Cerebellar nuclear complex (tissue), 1 donor: ENCODE measurements at places on chromosomes 13 and 19.

- DNase-seq: no peak
These were observed 13.6 kb upstream of the ZNF610 start for GRCh38 chr19:52322429-52322828.

DNA sequence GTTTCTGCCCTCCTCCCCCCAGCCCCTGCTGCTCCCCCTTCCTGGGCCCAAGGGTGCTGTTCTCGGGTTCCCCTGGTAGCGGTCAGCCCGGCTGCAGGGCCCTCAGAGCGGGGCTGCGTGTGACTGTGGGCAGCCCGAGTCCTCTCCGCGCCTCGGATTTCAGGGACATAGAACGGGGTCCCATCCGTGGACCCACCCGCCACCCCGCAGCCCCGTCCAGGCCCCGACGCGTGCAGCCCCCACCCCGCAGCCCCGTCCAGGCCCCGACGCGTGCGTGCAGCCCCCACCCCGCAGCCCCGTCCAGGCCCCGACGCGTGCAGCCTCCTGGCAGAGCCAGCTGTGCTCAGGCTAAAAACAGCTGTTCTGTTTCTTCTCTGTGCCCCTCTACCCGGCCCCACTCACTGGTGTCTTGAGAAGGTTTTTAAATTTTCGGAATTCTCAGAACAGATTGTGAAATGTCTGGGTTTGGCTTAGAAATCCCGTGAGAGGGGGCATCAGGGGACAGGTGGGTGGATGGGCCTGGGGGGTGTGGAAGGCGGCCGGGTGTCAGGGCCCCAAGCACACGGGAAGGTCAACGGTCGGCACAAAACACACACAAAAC lies 5.5 kb upstream of the PRTN3 start:
- no peak for DNase-seq

GRCh38 chr13:66751691-66752090 lies 478.4 kb downstream of the PCDH9 start:
- no peak for DNase-seq

GRCh38 chr19:3576696-3577443 lies 4.1 kb downstream of the HMG20B start:
- DNase-seq: no peak

GRCh38 chr13:44051405-44051804 lies 171.7 kb downstream of the LACC1 start:
- no peak for DNase-seq

GRCh38 chr13:85896516-85897450 lies 97.6 kb upstream of the SLITRK6 start:
- DNase-seq: no peak

- DNase-seq: no peak
These were observed 159.0 kb upstream of the IRS2 start for GRCh38 chr13:109945206-109945960.

DNA sequence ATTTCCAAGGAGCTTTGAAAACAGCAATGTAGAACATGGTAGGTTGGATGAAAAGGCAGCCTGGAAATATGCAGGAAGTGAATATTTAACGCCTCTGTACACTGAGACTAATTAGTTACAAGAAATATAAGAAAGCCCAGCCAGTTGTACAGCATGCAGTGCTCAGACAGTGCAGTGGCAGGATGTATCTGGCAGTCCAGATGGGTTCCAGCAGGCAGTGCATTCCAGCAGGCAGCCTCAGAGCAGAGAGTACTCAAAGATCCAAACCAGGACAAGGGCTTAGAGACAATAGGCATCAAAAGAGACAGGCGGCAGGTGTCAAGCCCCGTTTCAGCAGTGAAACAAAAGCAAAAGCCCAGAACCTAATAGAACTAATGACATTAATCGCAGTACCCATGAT lies 2776.3 kb downstream of the PCDH9 start:
- no peak for DNase-seq

DNA sequence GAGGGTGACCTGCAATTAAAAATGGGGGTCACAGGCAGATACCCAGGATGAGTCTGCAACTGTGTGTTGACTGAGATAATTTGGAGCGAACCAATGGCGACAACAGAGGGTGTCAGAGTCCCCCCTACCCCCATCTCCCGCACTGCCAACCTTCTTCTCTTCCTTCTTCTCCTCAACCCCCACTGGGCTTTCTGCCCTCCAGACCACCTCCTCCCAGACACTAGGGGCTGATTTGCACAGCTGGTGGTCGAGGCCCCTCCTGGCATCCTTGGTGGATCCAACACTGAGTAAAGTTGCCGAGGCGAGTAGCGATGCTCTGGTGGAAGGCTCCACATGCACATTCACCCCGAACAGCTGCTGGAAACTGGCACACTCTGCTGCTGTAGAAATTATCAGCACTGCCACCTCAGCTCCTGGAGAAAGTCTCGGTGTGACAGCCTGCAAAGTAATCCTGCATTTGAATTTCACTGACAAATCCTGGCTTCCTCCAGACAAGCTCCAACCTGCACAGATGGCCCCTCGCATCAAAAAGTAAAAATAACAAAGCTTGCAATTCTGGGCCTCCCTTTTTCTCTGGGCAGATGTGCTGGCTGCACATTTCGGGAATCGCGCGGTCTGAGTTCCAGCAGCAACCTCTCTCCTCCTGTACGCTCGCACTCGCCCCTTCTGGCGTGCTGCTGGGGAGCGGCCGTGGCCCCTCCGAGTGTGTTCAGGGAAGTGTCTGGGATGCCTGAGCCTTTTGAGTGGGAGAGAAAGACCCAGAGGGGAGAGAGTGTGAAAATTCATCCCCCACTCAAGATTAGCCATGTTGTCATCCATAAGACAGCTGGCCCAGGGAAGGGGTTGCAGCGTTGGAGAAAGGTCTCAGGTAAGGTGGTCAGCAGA lies 28.5 kb downstream of the CCNE1 start:
- no peak for DNase-seq

DNA sequence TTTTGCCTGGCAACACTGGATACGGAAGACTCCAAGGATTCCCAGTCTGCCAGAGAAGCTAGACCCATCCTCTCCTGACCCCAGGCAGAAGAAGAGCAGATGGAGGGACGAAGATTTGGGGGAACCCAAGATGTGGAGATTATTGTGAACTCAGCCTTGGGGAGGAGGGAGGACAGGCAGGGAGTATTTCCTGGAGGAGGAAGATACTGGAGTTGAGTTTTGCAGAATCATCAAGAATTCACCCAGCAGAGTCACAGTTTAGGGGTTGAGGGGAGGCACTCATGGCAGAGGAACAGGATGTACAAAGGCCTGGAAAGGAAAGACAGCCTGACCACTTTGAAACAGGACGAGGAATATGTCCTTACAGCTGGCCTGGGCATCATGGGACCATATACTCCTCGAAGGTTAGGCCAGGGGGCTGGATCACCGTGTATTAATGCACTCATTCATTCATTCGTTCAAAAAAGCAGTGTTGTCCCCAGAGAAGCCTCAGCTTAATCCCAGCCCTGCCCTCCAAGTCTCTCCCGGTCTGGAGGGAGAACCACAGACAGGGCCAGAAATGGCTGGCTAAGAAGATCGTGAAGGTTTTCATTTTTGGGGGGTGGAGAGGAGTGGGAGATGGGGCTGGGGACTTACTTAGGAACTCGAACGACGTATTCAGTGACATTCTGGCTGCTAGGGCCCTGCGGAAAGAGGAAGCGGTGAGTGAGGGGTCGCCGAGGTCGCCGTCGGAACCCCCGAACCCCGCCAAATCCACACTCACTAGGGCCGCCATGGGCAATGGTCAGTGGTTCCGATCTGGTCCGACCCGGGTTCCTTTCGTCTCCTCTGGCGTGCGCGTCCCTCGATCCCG lies 517 bp downstream of the GTF2F1 start:
- DNase-seq: no peak

- no peak for DNase-seq
These were observed 95.7 kb downstream of the STK24 start for GRCh38 chr13:98480915-98481877.

DNA sequence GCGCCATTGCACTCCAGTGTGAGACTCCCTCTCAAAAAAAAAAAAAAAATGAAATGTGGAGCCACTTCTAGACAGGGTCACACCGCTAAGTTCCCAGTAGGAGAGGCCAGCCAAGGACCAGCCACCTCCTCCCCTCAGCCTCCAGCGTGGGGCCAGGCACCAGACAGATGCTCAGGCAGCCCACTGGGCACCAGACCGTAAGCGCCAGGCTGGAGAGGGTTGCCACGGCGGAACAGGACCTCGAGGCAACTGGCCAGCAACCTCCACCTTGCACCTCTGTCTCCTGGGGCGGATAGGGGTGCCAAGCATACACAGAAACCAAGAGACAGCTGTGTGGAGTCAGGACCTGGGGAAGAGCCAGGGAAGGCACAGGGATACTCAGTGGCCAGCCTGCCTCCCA lies 3.7 kb downstream of the PEPD start:
- no peak for DNase-seq

- no peak for DNase-seq
These were observed 164.5 kb downstream of the URI1 start for GRCh38 chr19:30106417-30107095.

DNA sequence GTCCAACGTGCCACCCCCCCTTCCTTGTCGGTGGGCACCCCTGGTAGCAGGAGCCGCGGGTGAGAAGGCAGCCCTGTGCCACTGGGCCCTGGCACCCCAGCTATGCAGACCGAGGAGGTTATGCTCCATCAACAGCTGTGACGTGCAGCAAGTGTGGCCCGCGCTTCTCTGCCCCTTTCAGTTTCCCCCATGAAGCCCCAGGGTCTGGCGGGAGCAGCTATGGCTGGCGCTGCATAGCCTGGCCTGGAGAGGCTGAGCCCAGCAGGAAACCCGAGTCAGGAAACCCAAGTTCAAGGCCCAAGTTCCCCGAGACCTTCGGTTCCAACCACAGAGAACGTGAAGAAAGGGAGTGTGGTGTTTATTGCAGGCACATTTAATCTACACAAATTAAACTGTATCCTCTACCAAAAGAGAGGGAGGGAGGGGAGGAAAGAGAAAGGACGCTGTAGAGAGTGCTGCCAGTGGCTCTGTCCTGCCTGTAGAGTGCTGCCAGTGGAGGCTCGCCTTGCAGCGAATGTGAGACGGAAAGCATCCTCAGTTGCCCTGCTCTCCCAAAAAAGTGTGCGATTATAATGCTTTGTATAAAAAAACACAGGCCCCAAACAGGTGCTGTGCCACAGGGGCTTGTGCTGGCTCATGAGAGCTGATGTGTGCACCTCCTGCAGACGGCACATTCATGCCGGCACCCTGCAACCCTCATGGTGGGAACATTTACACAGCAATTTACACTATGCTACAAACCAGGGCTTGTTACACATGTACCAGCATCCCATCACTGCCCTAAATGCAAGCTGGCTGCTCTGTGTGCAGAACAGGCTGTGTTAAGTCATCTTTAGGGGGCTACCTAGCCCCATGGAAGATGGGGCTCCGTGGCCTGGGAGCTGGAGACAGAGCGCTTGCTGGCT lies 16.3 kb downstream of the POP4 start:
- DNase-seq: no peak

GRCh38 chr13:42333613-42334328 lies 61.8 kb downstream of the AKAP11 start:
- no peak for DNase-seq

- DNase-seq: no peak
These were observed 135.6 kb downstream of the PRR20E start for GRCh38 chr13:57302604-57303003.

DNA sequence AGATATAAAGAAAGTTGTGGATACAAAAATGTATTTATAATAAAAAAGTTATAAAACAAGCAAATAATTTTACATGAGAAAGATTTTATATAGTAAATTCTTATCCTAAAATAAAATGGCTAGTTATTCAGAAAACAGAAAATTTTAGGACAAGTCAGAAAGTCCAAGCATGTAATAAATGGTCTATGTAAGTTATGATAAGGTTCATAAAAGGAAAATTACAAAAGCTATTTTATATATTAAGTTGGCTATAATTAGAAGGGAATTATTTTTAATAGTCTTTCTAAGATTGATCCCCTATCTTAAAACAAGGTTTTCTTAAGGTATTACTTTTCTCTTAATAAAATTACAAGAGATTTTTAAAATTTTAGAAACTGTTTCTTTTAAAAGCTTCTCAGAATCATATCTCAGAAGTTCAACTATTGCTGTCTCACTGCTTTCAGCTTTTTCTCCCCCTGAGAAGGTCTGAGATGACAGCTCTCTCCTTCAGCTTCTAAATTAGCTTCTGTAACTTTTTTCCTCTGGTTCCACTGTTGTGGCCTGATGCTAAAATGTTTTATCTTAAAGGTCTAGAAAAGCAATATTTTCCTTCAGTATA lies 8.7 kb downstream of the CCDC169 start:
- DNase-seq: no peak

DNA sequence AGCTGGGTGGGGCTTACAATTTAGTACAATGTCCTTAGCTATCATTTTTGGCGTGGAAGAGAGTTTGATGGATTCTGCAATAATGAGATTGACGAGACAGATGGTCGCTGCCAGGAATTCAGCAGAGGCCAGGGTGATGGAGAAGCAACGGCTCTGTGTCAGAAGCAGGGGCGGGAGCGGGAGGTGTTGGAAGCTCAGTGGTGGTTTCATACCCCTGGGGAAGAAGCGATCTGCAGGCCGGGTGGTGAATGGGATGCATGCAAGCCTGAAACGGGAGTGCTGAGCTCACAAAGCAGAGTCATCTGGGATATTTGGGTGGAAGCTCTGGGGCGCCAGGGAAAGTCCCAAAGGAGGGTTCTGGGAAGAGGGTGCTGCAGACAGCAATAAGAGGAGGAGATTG lies 370.8 kb downstream of the ZNF536 start:
- DNase-seq: no peak

GRCh38 chr19:5648464-5648863 lies 25.6 kb downstream of the SAFB start:
- no peak for DNase-seq

DNA sequence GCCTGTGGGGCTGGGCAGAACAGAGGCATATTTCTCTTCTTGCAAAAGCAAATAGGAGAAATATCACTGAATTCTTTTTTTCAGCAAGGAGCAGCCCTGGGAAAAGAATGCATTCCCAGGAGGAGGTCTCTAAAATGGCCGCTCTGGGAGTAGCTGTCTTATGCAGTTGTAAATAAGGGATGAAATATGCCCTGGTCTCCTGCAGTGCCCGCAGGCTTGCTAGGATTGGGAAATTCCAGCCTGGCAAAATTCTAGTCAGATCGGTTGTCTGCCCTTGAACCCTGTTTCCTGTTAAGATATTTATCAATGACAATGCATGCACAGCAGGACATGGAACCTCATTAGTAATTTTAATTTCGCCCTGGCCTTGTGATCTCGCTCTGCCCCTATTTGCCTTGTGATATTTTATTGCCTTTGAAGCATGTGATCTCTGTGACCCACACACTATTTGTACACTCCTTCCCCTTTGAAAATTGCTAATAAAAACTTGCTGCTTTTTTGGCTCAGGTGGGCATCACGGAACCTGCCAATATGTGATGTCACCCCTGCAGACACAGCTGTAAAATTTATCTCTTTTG lies 1993.2 kb downstream of the PCDH9 start:
- DNase-seq: no peak

DNA sequence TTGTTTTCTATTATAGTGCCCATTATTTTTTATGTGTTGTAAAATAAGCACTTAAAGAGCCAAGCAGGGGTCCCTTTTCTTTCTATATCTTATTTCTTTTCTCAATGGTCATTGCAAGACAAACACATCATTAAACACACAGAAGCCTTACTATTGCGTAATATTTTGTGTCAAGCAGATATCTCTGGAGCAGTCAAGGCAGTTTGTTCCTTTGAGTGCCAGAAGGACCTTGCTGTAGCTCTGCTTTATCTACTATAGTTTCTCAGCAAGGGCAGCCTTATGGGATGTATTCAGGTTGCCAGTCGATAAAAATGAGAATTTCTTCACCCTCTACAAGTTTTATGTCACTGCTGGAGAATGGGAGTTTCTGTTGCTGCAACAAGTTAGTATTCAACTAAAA lies 319.3 kb downstream of the TDRD3 start:
- no peak for DNase-seq

GRCh38 chr13:113951246-113951999 lies 22.5 kb downstream of the C13orf46 start:
- no peak for DNase-seq
